ENCODE measurements at places on chromosomes 6 and 20.

DNA sequence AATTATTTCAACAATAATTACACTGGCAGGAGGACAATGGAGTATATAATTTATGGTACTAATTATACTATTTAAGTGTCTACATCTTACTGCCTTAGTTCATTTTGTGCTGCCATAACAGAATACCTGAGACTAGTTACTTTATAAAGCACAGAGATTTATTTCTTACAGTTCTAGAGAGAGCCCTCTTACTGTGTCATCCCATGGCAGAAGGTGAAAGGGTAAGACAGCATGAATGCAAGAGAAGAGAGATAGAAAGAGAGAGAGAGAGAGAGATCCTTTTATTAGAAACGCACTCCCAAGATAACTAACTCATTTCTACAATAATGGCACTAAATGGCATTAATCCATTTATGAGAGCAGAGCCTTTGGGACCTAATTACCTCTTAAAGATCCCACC is 314.7 kb downstream of the EPM2A start:
- DNase-seq: no peak

- no peak for DNase-seq
These were observed 25.4 kb downstream of the UNC5CL start for GRCh38 chr6:41013466-41014153.

GRCh38 chr20:62025832-62026563 is 39.7 kb downstream of the TAF4 start:
- DNase-seq: no peak

- no peak for DNase-seq
These were observed 1.3 kb upstream of the GTSF1L start for GRCh38 chr20:43727980-43728590.

- no peak for DNase-seq
These were observed 534.3 kb downstream of the COL12A1 start for GRCh38 chr6:74671558-74672025.

DNA sequence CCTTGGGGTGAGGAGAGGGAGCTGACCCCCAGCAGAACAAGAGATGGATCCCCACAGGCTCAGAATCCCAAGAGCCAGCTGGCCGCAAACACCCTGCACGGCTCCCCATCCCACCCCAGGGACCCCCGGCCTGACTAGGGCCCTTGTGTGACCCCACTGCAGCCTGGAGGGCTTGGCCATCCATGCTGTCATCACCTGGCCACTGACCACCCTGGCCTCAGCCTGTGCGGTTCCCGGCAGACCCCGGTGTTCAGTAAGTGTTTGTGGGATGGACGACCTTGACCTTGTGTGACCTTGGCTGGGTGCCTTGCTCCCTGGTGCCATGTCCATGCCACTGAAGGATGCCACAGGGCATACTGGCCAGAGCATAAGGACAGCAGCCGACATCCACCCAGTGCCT is 328.3 kb downstream of the TAF4 start:
- DNase-seq: no peak

GRCh38 chr6:43575105-43575771 is 600 bp downstream of the XPO5 start:
- no peak for DNase-seq

- DNase-seq: no peak
These were observed 149.2 kb downstream of the JARID2 start for GRCh38 chr6:15395087-15395486.

DNA sequence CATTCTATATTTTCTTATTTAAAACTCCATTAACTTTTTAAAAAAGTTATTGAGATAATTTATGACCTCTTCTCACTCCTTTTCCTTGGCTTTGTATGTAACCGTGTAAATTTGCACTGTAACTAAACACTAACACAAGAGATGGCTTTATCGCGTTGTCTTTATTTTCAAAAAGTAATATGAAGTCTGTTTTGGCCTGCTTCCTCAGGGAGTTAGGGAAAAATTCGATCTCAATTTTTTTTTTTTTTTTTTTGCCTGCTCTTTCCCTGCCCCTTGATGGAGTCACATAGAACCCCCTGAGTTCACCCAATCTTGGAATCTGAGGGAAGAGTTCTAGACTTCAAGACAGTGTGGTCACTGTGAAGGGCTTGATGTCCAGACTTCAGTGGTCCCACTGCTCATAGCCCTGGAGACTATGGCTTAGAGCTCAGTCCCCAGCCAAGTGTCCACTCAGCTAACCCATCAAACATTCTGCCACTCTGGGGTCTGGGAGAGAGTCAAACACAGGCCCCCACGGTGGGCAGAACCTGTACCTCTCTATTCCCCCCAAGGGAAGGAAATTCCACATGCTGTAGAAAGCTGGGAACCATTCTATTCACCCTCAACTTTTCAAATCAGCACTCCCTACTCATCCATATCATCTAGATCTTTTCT is 15.7 kb upstream of the TBC1D22B start:
- no peak for DNase-seq

DNA sequence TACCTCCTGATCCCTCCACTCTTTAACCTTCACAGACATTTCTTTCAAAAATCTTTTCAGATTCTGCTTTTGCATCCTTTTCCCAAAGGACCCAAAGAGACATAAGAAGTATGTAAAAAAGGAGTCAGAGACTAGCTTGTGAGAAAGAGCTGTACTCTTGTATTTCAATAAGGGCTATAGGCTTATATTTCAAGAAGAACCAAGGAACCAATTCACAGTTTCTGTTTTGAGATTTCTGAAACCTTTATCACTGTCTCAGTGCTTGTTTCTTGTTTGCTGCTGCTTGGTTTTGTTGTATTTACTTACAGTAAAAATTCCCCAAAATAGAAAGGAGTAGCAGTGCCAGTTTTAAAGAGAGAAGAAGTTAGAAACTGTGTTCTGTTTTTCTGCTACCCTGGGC is 461.6 kb upstream of the ID4 start:
- no peak for DNase-seq

GRCh38 chr6:137975188-137975940 is 108.3 kb downstream of the TNFAIP3 start:
- DNase-seq: no peak
